ENCODE measurements at places on chromosomes 7 and 10.

DNA sequence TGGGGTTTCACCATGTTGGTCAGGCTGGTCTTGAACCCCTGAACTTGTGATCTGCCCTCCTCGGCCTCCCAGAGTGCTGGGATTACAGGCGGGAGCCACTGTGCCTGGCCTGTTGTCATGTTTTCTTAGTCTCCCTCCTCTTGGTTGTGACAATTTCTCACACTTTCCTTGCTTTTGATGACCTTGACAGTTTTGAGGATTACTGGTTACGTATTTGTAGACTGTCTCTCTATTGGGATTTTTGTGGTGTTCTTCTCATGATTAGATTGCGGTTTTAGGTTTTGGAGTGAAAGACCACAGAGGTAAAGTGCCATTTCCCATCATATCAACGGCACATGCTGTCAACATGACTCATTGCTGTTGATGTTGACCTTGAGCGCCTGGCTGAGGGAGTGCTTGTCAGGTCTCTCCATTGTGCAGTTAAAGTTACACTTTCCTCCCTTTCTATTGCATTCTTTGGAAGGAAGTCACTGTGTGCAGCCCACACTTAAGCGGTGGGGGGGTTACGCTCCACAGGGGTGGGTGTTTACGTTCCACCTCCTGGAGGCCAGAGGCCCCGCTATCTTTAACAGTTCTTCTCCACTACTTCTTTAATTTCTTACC lies 10.8 kb downstream of the NEURL1 start:
- DNase-seq = no peak

DNA sequence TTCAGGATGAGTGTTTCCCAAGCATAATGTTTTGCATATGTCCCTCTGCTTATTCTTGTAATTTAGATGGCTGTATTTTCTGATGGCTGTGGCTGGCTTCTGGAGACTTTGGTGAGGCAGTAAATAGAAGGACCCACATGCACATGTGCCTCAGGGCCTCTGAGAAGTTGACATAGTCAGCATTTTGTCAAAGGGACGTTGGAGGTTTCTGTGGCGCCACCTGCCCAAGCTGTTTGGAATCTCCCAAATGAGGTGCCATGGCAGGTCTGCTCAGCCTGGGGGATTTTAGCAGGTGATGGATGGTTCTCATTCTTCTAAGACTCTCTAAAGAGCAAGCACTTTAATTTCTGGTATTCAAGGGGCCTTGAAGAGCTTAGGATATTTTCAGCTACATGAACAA lies 29.8 kb downstream of the C10orf120 start:
- no peak for DNase-seq

DNA sequence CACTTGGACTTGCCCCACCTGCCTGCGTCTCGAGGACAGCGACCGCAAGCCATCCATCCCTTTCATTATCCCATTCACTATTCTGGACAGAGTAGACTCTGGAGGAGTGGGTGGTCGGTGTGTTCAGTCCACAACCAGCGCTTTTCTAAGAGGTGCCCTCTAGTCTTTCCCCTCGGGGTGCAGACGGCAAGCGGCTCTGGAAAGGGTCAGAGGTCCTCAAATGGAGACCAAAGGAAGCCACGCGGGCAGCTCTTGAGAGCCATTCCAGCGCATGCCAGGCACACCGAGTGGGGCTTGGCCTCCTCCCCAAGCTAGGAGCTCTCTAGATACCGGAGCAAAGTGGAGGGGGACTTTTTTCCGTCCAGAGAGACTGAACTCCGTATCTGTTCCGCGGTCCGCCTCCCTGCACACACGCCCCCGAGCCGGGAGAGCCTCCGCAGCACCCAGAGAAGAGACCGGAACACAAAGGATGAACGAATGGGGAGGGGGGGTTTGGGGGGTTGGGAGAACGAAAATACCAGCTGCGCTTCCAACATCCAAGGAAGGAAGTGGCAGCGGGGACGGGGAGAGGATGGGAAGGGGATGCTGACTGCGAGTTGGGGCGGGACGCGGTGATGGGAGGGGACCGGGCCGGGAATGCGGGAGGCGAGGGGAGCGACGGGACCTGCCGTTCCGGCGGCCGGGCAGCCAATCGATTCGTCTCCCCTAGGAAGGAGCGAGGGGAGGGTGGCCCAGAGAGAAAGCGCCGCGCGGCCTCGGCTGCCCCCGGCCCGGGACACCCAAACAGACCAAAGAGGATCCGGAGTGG lies 515 bp downstream of the GSDME start:
- DNase-seq = peak; percentile 67

DNA sequence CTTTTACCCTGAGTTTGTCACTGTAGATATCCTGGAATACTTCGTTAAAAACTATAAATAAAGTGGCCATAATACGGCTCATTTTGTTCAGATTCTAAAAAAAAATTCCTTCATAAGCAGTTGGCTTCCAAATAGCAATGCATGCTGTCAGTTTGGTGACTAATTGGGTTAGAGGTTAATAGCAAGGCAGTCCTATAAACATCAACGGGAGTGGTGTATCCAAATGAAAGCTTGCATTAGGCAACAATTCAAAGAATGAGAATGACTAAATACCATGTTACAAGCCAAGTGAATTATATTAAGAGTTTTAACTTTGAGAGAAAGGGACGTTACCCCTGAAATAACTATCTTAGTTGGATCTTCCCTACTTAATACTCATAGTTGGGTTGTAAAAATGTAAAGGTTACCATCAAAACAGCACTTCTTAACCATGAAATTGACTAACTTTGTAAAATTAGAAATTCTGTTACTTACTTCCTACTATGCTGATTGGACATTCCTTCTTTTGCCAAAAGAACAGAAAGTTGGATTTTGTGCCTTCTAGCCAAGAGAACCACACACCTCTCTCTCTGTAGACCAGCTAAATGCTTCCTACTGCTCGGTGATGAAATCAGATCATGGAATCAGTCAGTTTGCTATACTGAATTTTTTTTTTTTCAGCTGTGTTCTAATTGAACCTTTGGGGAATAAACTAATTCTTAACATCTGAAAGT lies 98.0 kb downstream of the KAT6B start:
- DNase-seq = no peak

DNA sequence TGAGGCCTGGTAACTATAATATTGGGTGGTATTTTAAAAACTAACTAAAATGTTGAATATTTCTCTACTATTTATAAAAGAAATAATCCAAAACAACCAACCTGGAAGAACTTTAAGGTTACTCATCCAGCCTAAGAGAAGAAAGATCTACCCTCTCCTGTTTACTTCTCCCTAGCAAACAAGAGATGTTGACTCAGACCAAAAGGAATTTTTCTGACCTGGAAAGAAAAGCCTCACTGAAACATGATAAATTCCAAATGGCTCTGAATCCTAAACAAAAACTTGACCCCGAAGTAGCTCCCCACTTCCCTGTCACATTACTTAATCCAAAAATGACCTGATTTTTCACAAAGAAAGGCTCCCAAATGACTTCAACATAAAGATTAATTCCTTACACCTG lies 101.2 kb downstream of the PARD3 start:
- DNase-seq = no peak

GRCh38 chr7:3106361-3106826 lies 62.7 kb upstream of the CARD11 start:
- DNase-seq = no peak

DNA sequence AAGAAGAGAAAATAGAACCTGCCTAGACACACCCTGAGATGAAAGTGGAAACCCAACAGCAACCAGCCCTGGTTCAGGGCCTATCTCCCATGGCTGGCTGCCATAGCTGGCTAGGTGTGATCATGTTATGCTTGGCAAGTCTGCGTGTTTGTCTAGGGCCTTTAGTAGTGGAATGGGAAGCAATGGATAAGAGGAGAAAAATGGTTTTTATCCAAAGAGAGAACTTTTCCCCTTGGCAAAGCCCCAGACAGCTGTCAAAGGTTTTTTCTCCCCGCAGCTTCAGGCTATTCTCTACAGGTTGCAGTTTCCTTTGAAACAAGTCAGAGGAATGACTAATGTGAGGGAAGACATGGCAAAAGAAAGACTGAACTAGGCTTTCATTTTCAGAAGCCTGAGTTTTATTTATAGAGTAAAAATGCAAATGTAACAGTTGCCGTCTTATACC lies 161.5 kb downstream of the SEMA3D start:
- DNase-seq = peak; percentile 42

- no peak for DNase-seq
Observed at GRCh38 chr10:12787297-12787696, 214.2 kb downstream of the CCDC3 start.

GRCh38 chr7:86768967-86769760 lies 125.5 kb downstream of the GRM3 start:
- DNase-seq = no peak

DNA sequence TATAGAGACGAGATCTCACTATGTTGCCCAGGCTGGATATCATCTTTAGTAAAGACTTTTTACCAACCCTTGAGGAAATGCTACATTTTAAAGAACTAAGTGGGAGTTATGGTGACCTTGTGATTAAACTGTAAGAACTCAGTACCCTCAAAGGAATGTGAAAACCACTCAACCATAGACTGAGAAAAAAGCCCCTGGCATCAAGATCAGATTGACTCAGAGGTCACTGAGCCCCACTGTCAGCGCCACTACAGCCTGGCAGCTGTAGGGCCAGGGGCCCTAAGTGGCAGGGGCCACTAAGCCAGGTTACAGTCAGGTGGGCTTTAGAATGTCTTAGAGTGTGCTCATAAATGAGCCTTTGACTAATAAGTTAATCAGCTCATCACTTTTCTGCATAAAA lies 55.9 kb downstream of the APBB1IP start:
- DNase-seq = no peak

DNA sequence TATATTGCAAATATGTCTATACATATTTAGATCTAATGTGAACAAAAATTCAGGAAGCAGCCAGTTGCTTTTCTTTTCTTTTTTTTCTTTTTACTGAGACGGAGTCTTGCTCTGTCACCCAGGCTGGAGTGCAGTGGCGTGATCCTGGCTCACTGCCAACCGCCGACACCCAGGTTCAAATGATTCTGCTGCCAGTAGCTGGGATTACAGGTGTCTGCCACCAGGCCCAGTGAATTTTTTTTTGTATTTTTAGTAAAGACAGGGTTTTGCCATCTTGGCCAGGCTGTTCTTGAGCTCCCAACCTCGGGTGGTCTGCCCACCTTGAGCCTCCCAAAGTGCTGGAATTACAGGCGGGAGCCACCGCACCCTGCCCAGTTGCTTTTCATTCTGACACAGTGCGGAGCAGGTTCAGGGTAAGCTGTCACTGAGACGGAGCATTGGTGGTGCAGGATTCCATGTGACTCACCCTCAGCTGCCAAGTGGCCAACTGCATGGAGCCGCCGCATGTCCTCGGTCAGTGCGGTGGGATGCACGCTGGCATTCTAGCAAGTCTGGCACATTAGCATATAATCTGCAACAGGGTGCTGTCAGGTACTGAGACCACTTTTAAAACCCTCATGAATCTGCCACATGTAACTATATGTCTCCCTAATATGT lies 362.7 kb downstream of the DNAJB6 start:
- DNase-seq = no peak

GRCh38 chr10:117472872-117473271 lies 69.7 kb upstream of the EMX2 start:
- DNase-seq = no peak

- DNase-seq = no peak
Observed at GRCh38 chr10:128606055-128606454, 479.8 kb upstream of the MKI67 start.

DNA sequence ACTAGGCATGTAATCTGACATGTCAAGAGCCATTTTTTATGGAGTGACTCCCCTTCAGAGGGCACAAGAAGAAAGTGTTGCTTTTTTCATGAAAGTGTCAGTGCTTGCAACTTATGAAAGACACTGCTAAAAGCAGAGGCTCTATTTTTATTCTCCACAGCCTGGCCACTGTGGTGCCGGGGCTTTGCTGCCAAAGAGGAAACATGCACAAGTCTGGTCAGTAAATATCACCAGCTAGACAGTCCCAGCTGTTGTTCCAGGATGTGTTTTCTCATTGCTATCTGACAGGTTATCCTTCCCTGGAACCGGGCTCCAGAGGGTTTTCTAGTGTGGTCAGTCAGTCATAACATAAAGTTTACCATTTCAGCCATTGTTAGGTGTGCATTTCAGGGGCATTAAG lies 180.7 kb upstream of the PITRM1 start:
- DNase-seq = no peak

GRCh38 chr10:92207061-92207460 lies 83.8 kb downstream of the CPEB3 start:
- DNase-seq = no peak
